ENCODE measurements at places on chromosomes 2 and 18.

DNA sequence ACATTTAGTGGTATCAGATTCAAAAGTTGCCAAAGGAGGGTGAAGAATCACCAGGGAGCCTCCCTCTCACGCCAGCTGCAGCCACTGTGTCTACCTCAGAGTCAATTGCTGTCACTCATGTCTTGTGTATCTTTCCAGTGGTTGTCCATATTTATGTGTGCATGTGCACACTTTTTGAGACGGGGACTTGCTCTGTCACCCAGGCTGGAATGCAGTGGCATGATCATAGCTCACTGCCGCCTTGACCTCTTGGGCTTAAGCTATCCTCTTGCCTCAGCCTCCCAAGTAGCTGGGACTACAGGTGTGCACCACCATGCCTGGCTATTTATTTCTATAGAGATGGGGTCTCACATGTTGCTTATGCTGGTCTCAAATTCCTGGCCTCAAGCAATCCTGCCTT lies 4.0 kb downstream of the MOCOS start:
- no peak for DNase-seq

GRCh38 chr18:61847164-61847791 lies 45.5 kb downstream of the RNF152 start:
- DNase-seq: no peak

DNA sequence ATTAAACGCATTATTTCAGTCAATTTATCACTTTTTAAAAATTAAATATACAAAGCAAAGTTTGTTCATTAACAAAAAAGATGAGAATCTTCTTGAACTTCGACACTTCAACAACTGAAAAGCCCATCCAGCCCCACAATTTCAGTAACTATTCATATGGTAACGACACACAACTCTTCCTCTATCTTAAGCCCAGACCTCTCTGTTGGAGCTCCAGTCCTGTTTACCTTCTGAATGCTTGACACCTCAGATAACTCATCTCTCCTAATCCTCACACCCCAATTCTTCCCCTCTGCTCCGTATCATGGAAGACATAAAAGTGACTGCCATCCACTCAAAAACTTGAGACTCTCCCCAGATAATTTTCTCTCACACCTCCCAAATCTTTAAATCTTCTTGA lies 12.6 kb downstream of the USP37 start:
- no peak for DNase-seq

- DNase-seq: no peak
Observed at GRCh38 chr18:12032786-12033642, 51.7 kb downstream of the IMPA2 start.

- peak; percentile 28 for DNase-seq
Observed at GRCh38 chr2:191202881-191203397, 42.3 kb upstream of the MYO1B start.

DNA sequence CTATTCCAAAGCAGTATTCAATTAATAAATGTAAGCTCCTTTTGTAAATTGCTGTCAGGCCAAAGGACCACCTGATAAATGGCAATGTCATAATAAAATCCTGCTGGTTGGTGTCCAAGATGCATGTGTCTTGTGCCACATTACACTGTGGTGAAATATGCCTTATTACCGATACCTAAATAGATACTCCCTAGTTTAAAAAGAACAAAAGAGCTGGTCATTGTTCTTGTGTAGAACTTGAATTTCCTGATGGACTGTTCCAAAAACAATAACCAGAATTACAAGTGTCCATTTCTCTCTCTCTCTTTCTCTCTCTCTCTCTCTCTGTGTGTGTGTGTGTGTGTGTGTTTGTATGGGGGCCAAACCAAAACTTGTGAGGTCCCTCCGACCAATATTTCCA lies 13.8 kb upstream of the LPIN1 start:
- DNase-seq: no peak

All from CD4-positive, alpha-beta T cell treated with Interleukin-17A for 4 hours (primary cell).